Central memory CD8-positive, alpha-beta T cell (primary cell): ENCODE measurements at places on chromosomes 2 and 18.

DNA sequence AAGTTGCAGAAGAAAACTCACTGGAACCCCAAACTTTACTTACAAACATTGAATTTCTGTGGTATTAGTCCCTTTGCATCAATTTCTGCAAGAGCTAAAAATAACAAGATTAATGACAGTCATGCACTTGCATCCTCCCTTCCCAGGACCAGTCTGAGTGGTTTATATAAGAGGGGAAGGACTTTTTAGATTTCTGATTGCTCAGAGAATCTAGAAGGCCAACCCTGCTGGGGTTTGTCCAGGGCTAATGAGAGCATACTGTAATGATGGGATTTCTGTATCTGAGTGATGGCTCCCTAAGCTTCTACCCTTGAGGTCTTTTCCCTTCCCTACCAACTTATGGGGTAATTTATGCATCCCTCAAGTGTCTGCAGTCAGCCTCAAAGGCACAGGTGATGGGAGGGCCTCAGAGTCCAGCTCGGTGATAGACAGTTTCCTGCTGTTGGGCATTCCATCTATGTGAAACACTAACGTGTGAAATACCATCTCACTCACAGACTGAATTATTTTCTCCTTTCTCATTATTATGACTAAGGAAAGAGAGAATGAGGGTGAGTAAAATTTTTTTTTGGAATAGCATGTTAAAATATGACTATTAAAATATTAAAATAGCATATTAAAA lies 556.3 kb downstream of the RIT2 start:
- no peak for DNase-seq

DNA sequence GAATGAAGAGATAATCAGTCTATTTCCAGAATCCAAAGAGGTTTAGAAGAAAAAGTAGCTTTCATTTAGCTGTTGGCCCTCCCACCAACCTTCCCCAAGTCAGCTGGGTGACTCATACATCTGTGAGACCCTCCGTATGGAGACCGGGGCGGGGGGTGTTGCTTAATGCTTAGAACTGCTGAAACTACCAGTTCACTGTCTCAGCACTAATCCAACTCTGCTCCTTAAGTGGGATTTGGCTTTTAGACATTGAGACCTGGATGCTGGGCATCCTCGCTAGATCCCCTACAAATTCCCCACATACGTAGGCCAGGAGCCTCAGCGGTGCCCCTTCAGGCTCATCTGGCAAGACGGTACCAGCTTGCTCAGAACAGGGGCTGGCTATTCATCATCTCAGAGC lies at the start of gene SAG:
Gene SAG, plus strand, starts transcription at position 252 of the 400 bp plus-strand sequence. CDS start 1,374 bp downstream, outside the sequence.
- DNase-seq = no peak

GRCh38 chr2:168215813-168216212 lies 31.6 kb downstream of the STK39 start:
- DNase-seq = no peak

DNA sequence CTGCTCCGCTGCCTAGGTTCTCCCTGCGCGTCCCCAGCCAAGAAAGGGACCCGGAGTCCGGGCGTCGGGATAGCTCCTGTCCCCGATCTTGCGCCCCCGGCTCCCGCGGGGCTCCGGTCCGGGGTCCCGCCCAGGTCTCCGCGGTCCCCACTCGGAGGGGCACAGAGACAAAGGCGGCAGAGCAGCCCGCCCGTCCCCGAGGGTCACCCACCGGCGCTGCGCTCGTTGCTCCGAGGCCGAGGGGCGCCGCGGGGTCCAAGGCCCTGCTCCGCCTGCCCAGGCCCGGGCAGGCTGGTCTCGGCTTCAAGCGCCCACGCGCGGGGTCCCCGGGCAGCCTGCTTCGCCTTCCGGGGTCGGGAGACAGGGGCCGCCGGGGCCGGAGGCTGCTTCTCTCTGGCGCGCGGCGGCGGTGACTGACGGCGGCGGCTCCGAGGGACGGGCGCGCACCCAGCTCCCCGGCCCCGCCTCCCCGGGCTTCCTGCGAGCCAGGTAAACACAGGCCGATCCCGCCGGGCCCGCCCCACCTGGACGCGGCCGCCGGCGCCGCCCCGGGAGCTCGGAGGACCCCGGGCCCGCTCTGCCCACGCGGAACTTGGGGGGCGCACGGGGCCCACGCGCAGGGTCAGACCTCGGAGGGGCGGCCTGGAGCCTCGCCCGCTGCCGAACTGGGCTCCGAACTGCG lies at the start of gene MBP:
Gene MBP, minus strand, starts transcription at position 415 of the 682 bp plus-strand sequence. CDS start 27,522 bp downstream, outside the sequence.
- peak; percentile 54 for DNase-seq

- DNase-seq = no peak
These were observed 179.7 kb downstream of the WDPCP start for GRCh38 chr2:63408530-63408929.

DNA sequence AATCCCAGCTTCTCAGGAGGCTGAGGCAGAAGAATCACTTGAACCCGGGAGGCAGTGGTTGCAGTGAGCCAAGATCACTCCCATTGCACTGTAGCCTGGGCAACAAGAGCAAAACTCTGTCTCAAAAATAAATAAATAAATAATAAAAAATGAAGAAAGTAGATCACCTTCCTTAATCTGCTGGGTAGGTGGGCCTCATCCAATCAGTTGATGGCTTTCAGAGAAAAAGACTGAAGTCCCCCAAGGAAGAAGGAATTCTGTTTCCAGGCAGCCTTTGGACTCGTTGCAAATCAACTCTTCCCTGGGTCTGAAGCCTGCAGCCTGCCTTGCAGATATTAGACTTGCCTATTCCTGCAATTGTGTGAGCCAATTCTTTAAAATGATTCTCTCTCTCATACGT lies 136.5 kb downstream of the TFCP2L1 start:
- no peak for DNase-seq

- no peak for DNase-seq
These were observed 6.0 kb upstream of the ASAP2 start for GRCh38 chr2:9200633-9201015.

DNA sequence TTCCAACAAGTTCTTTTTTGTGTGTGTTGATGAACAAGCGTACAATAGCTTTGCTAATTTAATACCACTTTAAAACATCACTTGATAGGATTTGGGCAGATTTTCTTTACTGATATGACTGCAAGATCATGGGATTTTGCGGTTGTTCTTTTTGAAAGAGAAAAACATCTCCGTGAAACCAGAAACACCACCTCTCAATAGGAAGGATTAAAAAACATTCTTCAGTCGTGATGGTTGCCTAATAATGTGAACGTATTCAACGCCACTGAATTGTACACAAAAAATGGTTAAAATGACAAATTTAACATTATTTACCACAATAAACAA lies 19.3 kb downstream of the RBMS1 start:
- DNase-seq = no peak

DNA sequence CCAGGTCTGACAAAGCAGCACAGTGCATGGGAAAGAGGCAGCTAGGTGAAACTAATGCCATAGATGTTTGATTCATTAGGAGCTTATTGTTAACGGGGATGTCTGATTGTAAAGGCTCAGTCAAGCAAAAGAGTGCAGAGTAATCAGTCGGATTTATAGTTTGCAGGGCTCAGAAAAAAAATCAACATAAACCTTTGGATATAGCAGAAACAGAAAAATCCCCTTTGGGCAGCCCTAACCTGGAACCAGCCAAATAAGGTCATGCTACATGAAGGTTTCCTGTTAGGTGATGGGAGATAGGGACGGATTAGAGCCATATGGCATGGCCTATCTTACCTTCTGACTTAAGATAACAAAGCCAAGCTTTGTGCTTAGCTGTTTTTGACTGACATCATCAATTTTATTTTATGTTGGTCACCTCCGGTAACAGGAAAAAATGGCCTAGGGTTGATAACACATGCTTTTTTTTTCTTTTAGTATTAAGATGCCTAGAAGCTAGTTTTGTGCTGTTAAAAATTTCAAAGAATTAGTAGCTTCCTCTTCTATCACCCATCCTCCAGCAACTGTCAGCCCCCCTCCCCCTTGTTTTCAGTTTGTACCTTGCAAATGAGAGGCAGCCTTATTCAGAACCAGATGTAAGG lies 60.7 kb upstream of the ZEB2 start:
- no peak for DNase-seq

DNA sequence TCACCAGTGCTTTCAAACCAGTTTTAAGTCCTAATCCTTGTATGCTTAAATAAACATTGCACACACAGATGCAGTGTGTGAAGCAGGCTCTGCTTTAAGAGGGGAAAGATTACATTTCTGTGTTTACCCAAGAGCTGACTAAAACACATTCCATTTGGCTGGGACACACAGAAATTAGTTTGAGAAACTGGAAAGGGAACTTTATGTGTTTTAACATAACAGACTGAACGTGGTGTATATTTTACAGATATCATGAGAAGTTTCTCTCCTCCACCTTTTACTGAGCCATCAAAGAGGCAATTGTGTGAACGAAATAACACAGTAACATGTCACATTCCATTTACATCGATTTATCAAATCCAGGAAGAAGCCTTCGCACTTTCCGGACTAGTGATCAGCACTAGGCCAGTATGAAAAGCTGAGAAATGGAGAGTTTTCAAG lies 121.8 kb downstream of the MAIP1 start:
- DNase-seq = no peak

- DNase-seq = no peak
These were observed 60.5 kb downstream of the HDLBP start for GRCh38 chr2:241254904-241255351.

DNA sequence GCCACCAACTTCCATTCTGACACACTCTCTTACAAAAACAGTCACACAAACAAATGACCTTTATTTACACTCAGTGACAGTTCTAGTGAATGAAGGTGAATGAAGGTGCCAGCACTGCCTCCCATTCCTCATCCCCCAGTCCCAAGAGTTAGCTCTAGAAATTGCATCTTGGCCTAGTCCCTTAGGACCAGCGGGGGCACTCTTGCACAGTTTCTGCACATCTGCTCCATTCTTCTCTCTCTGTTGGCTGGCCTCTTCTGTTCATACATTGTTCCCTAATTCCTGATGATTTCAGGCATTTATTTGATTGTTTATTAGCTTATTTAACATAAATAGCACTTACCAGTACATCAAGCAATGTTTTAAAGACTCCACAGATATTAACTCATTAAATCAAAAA lies 30.9 kb downstream of the GAREM1 start:
- no peak for DNase-seq

DNA sequence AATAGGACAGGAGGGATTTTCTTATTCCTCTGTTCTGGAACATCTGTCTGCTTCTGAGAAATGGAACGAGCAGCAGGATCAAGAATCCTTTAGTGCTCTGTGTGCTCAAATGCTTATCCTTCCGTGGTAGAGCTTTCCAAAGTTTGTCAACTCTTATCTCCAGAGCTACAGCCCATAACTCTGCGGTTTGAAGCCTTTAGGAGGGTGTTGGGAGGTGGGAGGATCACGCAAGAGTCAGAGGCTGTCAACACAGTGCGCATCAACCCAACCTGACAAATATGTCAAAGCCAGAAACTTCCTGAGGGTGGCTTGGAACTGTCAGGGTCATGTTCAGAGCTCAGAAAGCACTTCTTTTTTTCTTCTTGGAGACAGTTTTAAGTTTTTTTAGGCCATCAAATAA lies 95.9 kb downstream of the CRIM1 start:
- no peak for DNase-seq

- no peak for DNase-seq
These were observed 82.9 kb downstream of the CHRNA1 start for GRCh38 chr2:174681099-174682006.

GRCh38 chr2:156349605-156350004 lies 17.1 kb upstream of the NR4A2 start:
- no peak for DNase-seq

GRCh38 chr2:30223413-30223874 lies 7.9 kb upstream of the LBH start:
- no peak for DNase-seq

DNA sequence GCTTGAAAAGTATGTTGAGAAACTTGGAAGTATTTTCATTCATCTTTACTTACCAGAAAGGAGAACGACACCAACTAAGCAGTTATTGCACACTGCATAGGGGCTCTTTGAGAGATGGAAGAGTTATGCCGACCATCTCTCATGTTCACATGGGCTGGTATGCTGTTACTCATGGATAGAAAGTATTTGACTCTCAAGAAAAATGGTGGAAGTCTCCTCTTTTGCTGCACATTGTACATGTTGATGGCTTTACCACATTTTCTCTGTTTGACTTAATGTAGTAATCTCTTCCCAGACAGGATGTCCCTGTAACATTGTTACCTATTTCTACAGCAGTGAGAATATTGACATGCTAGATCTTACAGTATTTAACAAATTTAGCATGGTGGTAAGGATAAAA lies 23.2 kb downstream of the CAB39 start:
- no peak for DNase-seq

- DNase-seq = no peak
These were observed 12.9 kb upstream of the MRO start for GRCh38 chr18:50832754-50833153.

- DNase-seq = no peak
These were observed 3.4 kb downstream of the FANCL start for GRCh38 chr2:58237741-58238140.

- DNase-seq = no peak
These were observed 25.8 kb downstream of the FEZ2 start for GRCh38 chr2:36572054-36572718.

DNA sequence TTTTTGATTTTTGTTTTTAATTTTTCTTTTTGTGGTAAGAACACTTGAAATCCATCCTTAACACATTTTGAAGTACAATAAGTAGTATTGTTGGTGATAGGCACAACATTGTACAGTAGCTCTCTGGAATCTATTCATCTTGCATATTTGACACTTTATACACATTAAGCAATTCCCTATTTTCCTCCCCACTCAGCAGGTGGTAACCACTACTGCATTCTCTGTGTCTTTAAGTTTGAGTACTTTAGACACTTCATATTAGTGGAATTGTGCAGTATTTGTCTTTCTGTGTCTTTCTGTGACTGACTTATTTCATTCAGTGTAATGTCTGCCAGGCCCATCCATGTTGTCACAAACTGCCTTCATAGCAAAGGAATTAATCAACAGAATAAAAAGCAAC lies 471.7 kb upstream of the CDH20 start:
- DNase-seq = no peak

DNA sequence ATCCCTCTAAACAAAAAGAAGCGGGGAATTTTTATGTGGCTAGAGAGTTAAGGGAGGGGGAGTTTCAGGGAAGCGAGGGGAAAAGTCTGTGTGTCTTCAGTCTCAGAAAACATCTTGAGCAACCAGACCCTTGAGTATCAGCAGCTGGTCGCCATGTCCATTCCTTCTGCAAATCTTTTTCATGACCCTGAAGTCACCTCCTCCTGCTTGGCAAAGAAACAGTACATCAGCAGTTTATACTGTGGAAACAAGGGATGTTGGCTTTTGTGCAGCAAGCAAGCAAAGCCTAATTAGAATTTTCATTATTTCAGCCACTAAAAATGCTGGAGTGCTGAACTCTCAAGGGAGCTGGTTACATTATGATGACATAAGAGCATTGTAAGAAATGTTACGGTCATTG lies 187.4 kb upstream of the SLC8A1 start:
- no peak for DNase-seq

GRCh38 chr18:24974431-24974830 lies 377.5 kb downstream of the ZNF521 start:
- DNase-seq = no peak
